ENCODE measurements at places on chromosomes 4 and X.

GRCh38 chr4:86013621-86014020, 346.2 kb downstream of the MAPK10 start:
- DNase-seq = no peak

GRCh38 chr4:180542445-180543100, 1700.6 kb upstream of the TENM3 start:
- no peak for DNase-seq

DNA sequence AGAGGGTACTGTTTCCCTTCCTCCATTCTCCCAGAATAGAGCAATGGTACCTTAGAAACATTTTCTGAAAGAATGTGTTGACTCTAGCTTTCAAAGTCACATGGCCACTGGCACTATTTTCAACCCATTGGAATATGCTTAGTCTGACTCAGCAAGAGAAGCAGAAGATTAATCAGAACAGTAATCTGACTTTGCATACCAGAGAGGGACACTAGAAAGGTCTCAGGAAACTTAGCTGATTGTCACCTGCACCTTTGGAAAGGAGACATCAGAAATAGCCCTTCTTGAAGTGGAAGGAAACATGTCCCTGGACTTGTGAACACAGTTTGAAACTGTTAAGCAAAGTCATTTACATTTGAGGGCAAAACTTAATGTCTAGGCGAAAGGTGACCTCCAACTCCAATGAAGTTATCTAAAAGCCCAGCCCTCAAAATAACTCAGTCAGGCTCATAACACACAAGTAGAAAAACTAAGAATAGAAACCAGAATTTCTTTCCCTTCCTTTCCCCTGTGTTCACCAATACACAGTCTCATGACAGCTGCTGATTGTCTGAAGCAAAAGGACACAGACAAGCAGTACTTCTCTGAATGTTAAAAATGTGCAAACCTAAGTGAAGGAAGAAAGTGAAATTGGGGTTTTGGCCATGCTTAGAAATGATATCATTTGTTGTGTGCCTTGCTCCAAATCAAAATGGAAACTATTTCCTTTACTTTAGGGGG, 270.8 kb downstream of the GRIA3 start:
- DNase-seq = no peak

GRCh38 chrX:145524931-145525330, 277.6 kb downstream of the SPANXN1 start:
- DNase-seq = no peak

DNA sequence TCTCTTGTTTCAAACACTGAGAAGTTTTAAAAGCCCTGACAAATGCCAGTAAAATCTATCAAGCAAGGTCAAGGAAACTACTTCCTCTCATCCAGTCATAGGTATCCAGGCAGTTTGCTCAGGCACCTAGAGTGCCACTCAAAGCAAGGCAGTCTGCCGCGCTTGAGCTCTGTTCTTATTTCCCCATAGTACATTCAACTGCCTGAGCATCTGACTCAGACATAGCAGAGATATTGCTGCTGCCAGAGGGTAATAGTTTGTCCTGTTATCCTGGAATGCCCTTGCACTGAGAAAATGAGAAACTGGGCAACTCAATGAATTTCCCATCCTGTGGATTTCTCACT, 16.1 kb upstream of the ATP8A1 start:
- no peak for DNase-seq

- DNase-seq = no peak
These were observed 626.5 kb upstream of the CPEB2 start for GRCh38 chr4:14375816-14376215.

GRCh38 chr4:83408908-83409307, 46.7 kb downstream of the HELQ start:
- no peak for DNase-seq

DNA sequence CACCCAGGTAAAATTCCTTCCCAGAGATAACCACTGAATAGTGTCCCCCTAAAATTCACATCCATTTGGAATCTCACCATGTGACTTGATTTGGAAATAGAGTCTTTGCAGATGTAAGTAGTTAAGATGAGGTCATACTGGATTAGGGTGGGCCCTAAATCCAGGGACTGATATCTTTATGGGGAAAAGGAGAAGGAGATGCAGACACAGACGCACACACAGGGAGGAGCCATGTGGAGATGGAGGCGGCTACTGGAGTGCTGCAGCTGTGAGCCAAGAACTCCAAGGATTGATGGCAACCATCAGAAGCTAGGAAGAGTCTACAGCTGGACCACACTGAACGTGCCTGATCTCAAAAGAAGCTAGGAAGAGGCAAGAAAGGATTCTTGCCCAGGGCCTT, 96.6 kb upstream of the SRD5A3 start:
- no peak for DNase-seq

GRCh38 chr4:174657472-174657871, 135.2 kb upstream of the HPGD start:
- no peak for DNase-seq

- peak; percentile 66 for DNase-seq
These were observed 30.0 kb upstream of the ANXA5 start for GRCh38 chr4:121726642-121727268.

- DNase-seq = no peak
These were observed 23.3 kb downstream of the MECP2 start for GRCh38 chrX:154074199-154074598.

GRCh38 chr4:84499624-84499982, 511 bp upstream of the NKX6-1 start:
- no peak for DNase-seq

DNA sequence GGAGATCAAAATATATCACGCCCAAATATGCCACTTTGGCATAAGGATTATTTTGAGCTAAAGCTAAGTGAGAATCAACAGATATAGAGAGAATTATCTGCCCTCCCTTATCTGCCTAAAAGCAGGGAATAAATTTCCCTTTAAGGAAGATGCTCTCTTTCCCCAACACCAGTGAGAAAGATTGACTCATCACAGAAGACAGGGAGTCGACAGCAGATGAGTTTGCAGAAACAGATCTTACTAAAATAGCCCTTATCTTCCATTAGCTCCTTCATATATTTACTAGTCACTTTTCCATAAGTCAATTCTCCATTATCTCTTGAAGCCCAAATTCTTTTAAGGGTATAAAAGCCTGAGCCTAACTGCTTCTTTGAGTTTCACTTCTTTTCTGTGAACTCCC, 156.6 kb downstream of the CAMK2D start:
- DNase-seq = no peak

DNA sequence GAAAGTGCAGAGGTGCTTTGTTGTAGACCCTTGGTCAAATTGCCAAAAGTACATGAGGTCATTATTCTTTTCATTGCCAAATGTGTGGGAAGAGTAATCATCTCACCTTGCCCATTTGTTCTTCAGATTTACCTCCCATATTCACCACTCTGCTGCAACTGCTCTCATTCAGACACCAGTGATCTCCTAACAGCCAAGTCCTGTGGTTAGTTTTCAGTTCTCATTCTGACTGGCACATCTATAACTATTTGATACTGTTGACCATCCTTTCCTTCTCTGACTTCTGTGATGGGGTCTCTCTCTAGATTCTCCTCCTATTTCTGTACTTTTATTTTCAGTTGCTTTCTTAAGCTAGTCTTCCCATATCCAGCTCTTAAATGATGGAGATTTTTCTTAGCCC, 39.8 kb downstream of the GRIA3 start:
- DNase-seq = no peak

GRCh38 chrX:20547611-20548051, 280.9 kb upstream of the RPS6KA3 start:
- no peak for DNase-seq

GRCh38 chrX:10062980-10063379, 93.8 kb upstream of the CLCN4 start:
- DNase-seq = no peak

DNA sequence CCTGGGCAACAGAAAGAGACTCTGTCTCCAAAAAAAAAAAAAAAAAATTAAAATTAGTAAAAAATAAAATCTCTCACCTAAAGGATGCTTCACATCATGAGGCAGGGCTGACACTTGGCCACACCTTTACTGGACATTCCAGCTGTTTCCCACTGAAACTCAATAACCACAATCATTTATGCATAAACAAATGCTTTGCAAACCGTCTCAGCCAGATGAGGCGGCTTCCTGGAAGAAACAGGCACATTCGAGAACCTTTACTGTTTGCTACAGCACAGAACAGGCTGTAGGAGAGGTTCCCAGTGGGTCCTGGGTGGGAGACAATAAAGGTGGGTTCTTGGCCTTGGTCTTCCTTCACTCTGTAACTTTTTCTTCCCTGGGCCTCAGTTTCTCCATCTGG, 10.9 kb upstream of the TBC1D14 start:
- DNase-seq = no peak

Data from CD4-positive, alpha-beta T cell (primary cell).